ENCODE measurements at places on chromosomes 3 and 15. TPM values are rescaled to one million over a fixed set of nuclear protein-coding genes. Genes with fewer than 3 reads are reported as not detected.

GRCh38 chr3:14455571-14456317, 53.3 kb downstream of the SLC6A6 start:
- no peak overlapping the region for H3K27ac ChIP-seq
- peaks cover 12% of the 10 kb centered on the region for H3K36me3 ChIP-seq
- DNase-seq = no peak
- H3K4me3 ChIP-seq = no peak overlapping the region
- H3K27me3 ChIP-seq = no peaks in the 10 kb centered on the region
- H3K4me1 ChIP-seq = peaks cover 7% of the 10 kb centered on the region

TTC21A gene
- 0.42 TPM for total RNA-seq

TIPIN gene
- total RNA-seq = 78.7 TPM

DNA sequence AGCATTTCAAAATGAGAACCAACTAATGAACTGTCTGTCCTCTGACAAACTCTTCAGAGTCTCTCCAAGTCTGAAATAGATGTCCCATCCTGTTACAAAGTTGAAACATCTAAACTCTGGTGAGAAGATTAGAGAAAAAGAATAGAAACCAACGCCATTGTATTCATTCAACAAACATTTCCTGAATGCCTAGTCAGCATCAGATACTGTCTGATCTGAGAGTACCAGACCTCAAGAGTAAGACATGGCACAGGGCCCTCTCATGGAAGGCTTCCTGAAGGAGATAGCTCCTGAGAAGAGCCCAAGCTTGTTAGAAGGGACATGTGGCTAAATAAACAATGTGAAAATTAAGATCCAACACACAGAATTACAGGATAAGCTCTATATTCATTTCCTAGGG, 164.1 kb upstream of the LRRN1 start:
- H3K4me3 ChIP-seq = no peak overlapping the region
- H3K27ac ChIP-seq = no peak overlapping the region
- no peaks in the 10 kb centered on the region for H3K27me3 ChIP-seq
- no peak for DNase-seq
- no peaks in the 10 kb centered on the region for H3K36me3 ChIP-seq
- no peaks in the 10 kb centered on the region for H3K4me1 ChIP-seq

DNA sequence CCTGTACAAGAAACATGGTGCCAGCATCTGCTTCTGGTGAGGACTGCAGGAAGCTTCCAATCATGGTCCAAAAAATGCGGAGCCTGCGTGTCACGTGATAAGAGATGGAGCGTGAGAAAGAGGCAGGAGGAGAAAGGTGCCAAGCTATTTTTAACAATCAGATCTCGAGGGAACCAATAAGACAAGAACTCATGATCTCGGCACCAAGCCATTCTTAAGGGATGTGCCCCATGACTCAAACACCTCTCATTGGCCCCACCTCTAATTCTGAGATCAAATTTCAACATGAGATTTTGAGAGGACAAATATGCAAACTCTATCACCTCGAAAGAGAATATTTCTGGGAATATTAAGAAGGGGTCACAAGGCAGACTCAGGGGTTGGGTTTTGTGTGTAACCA, 107.2 kb downstream of the PYDC2 start:
- no peaks in the 10 kb centered on the region for H3K4me1 ChIP-seq
- no peak overlapping the region for H3K27ac ChIP-seq
- H3K4me3 ChIP-seq = no peak overlapping the region

All from activated naive CD8-positive, alpha-beta T cell treated with anti-CD3 and anti-CD28 coated beads for 36 hours (primary cell).